NAMALWA (cell line): ENCODE measurements at places on chromosomes 13 and 19.

GRCh38 chr13:85254641-85255040, 544.6 kb downstream of the SLITRK6 start:
- DNase-seq = no peak

DNA sequence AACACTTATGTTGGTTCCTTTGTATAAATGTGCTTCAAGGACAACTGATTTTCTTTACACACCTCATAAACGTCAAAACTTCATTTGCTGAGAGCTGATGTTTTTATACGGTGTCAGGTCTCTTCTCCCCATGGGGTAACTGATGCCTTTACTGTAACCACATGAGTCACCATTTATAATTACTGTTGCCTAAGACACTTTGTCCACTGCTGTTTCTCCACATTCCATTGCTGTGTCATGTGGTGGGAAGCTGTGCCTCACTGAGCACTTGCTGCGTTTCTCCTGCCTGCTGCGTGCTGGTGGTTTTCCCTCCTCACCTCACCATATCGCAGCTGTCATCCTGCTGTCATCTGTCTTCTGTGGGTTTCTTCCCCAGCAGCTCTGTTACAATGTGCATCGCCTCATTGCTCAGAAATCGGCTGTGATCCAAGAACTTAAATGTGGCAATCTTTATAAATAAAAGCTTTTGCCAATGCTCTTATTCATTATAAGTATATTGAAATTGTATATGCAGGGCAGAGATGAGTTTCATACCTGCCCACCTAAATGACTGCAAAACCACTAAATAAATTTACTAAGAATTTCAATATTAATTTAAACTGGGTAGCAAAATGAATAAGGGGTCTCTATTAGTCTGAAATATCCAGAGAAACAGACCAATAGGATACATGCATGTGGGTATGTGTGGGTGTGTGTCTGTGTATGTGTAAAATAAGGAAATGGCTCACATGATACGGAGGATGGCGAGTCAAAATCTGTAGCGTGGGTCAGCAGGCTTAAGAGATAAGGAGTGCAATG, 547.0 kb upstream of the SLITRK5 start:
- DNase-seq = no peak

- no peak for DNase-seq
Observed at GRCh38 chr13:34555988-34556387, 386.1 kb upstream of the NBEA start.

DNA sequence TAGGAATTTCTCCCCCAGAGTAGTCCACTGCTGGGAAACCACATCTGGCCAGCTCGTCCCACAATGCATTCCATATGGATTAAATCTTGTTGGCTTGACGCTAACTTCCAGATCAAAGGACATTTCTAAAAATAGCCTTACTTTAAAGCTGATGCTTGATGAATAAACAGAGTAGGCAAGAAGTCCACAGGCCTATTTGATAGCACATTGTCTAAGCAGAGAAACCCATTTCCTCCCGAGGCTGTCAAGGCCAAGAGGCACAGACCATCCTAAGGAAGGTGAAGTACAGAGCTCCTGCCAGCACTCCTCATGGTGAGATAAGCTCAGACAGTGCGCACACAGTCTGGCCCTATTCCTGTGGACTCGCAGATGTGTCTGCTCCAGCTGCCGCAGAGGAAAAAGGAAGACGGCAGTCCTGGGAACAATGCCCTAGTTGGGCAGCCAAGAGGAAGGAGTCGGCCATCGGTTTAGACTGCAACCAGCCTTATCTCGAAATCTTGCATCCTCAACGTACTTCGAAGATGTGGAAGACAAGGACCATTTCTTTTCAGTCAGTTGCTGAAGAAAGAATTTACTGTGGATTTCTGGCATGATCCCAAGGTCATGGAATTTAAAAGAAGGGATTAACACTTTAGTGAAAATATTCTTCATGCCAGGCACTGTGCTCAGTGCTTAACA, 156.8 kb downstream of the RGCC start:
- no peak for DNase-seq

- DNase-seq = no peak
Observed at GRCh38 chr19:49155820-49156346, 687 bp upstream of the HRC start.

DNA sequence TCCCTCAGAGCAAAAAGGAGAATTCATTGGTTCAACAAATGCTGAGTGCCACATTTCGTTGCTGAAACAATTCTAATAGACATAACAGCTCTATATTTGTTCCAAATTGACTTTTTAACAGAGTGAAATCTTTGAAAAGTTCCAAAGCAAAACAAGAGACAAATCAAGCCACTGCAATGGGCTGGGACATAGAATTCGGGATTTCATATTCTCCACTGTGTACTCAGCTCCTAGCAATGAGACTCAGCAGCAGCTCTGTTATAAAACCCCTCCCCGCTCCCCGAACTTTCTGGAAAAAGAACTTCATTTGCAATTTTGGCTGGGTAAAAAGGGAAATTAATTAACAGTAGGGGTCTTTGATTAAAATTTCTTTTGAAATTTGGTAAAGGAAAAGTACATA, 11.3 kb downstream of the RFX2 start:
- DNase-seq = no peak

DNA sequence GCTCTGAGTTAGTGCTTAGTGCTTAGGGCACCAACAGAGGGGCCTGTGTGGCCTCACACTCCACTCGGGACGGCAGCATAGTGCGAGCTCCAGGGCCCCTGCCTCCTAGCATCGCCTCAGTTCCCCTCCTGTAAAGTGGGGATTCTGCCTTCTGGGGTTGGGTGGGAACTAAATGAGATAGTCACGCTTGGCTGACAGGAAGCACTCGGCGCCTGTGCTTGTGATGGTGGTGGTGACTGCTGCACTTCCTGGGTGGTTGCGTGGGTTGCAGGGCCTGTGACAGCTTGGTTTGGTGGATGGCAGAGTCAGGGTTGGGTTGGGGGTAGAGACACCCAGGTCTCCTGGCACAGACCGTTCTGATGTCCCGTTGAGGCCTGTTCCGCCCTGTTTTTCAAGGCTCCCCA, 7.7 kb downstream of the PLEKHF1 start:
- DNase-seq = no peak

DNA sequence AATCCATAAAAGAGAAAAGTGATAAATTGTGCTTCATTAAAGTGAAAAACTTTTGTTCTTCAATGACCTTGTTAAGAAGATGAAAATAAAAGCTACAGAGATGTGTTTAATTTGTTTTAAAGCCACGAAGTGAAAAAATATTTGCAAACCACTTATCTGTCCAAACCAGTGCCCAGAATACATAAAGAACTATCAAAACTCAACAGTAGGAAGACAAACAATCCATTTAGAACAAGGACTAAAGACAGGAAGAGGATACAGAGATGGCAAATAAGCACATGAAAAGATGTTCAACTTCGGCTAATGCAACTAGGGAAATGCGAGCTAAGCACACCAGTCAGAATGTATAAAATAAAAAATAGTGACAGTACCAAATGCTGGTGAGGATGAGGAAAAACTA, 15.0 kb downstream of the GJB6 start:
- DNase-seq = no peak

GRCh38 chr13:22964245-22964966, 216.4 kb upstream of the SGCG start:
- no peak for DNase-seq

DNA sequence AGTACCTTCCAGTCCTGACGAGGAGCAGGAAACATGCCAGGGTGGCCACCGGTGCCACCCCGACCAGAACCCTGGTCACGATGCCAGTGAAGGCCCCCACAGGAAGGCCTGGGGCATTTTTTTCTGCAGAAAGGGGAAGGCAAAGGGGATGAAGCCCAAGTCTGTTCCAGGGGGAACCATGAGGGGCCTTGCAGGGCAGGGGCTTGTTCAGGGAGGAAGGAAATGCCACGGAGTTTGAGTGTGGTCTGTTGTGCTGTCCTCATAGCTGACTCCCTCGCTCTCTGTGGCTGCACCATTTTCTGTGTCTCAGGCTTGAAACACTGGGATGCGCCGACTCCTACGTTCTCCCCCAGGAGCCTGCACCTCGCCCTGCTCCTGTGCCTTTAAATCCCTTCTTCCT, 27.5 kb upstream of the CEACAM1 start:
- DNase-seq = no peak
